ENCODE measurements at places on chromosomes 6 and 20.

DNA sequence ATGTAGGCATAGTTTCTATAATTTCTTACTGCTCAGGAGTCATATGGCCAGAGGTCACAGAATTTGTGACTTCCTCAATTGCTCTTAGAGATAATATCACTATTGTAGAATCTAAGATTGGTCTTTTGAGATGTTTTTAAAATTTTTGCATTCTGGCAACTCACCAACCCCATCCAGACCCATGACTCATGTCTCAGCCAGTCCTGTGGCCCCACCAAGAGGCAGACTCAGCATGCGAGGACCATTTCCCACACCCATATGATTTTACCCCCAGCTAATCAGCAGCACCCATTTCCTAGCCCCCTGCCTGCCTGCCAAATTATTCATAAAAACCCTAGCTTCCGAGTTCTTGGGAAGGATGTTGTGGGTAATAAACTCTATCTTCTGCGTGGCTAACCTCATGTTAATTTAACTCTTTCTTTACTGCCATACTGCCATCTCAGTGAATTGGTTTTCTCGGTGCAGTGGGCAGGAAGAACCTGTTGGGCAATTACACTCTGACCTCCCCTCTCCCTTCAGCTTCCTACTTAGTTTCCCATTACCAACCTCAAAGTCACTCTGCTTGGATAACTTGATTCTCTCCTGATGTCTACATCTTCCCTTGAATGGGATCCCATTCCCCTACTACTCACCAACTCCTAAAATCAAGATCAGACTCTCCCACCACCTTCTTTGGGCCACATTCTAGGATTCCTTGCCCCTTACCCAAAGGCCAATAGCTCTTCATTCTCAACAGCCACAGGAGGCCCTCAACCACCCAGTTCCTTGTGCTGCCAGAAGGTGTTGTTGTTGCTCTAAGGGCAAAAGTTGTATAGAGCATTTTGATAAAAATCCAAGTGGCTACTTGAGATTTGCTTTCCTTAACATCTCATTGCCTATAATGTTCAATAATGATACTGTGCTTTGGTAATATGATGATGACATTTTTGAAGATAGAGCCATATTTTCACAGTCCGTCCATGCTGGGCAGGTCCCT is 16.2 kb upstream of the IYD start:
- DNase-seq = no peak

- no peak for DNase-seq
These were observed 868.3 kb downstream of the EYS start for GRCh38 chr6:64838726-64839125.

- DNase-seq = no peak
These were observed 9.9 kb downstream of the BPIFA2 start for GRCh38 chr20:33177866-33178265.

DNA sequence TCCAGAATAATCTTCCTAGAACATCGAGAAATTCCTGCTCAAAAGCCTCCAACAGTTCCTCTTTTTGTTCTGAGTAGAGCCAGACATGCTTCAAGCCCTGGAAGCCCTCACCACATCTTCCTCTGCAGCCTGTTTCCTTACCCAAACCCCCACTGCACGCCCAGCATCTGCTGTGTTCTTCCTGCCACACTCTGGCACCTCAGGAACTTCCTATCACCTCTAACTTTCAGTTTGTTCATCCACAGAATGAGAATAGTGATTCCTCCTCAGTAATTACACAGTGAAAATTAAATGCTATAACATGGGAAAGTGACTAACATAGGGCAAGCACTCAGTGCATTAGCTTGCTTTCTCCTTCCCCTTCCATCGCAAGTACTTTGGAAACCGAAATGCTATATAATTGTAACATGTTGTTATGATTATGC is 26.3 kb downstream of the C6orf89 start:
- no peak for DNase-seq

DNA sequence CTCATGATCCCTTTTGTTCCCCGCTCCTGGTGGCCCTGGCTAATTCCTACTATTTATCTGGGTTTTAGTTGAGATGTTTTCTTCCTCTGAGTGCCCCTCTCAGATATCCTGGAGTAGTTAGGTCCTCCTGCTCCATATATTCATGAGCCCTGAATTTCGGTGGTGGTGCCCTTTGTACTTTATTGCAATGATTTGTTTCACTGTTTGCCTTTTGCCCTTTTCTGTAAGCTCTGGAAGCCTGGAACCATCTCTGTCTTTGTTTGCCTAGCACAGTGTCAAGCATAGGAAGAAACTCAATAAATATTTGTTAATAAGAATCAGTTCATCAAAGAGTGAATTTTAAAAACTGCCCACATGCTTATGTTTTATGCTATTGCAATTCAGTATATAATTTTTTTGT is 144.9 kb downstream of the DNAH8 start:
- no peak for DNase-seq

GRCh38 chr20:4563534-4563933 is 158.2 kb upstream of the PRND start:
- no peak for DNase-seq

GRCh38 chr20:34517114-34517505 is 888 bp downstream of the DYNLRB1 start:
- DNase-seq = no peak

DNA sequence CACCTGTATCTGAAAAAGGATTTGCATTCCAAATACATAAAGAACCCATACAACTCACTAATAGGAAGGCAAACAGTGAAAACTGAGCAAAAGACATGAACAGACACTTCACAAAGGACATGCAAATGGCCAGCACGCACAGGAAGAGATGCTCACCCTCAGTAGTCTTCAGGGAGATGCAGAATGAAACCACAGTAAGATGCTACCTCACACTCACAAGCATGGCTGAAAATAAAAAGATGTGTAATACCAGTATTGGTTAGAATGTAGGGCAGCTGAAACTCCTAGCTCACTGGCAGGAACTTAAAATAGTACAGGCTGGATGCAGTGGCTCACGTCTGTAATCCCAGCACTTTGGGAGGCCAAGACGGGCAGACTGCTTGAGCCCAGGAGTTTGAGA is 64.6 kb downstream of the SNX5 start:
- no peak for DNase-seq

DNA sequence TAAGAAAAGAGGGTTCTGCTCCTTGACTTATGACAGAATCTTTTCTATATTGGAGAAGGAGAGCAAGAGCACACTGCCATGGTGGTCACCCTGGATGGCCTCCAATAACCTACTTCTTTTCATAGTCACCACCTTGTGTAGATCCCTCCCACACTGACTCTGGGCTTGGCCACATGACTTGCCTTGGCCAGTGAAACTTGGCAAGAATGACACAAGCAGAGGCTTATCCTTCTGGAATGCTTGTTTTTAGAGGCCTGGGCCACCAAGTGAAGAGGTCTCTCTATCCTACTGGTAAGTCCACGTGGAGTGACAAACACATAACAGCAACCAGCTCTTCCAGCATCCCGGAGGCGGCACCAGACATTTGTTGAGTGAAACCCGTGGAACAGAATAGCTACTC is 349.4 kb upstream of the JARID2 start:
- DNase-seq = no peak
